Epithelial cell of esophagus (primary cell): ENCODE measurements at places on chromosomes 12 and 14.

GRCh38 chr12:59839514-59839913 lies 243.7 kb downstream of the SLC16A7 start:
- DNase-seq = peak; percentile 30

DNA sequence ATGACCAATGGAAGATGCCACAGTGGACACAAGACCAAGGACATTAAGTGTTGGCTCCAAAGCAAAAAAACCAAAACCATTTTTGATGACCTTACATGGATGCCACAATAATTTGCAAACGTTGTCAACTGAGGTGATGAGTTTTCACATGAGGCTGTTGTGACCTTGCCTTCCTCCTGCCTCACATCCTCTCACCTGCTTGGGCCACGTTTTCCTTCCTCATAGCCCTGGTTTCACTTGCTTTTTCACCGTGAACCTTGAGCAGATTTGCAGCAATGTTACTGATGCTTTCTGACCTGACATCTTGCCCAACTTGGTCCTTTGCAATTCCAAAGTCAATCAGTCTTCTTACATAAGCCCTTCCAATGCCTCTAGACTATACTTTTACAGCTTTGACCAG lies 3.7 kb downstream of the KRT6B start:
- DNase-seq = peak; percentile 32

DNA sequence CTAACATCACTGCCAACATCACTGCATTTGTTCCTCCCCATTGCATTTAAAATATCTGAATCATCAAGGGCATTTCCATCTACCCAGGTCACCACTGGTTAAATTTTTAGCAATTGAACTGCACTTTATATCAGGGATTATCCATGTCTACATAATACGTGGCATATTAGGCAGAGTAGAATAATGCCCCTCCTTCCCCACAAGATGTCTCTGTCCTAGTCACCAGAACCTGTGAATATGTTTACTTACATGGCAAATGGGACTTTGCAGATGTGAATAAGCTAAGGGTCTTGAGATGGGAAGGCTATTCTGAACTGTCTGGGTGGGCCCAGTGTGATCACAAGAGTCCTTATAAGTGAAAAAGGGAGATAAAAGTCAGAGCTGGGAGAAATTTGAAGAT lies 181.7 kb upstream of the ARID2 start:
- peak; percentile 9 for DNase-seq

GRCh38 chr12:52395761-52396434 lies 10.2 kb downstream of the KRT82 start:
- DNase-seq = peak; percentile 57

DNA sequence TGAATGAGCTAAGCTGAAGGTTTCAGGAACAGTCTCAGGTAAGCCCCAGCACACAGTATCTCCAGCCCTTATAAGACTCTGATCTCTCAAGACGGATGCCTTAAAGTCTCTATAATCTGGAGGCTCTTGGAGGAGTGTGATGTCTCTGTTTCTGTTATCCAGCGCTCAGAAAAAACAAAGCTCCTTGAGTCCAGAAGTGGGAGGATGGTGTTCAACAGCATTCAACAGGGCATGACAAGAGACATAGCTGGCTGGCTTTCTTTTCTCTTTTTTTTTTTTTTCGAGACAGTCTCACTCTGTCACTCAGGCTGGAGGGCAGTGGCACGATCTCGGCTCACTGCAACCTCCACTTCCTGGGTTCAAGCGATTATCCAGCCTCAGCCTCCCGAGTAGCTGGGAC lies 31.6 kb upstream of the TESC start:
- no peak for DNase-seq

DNA sequence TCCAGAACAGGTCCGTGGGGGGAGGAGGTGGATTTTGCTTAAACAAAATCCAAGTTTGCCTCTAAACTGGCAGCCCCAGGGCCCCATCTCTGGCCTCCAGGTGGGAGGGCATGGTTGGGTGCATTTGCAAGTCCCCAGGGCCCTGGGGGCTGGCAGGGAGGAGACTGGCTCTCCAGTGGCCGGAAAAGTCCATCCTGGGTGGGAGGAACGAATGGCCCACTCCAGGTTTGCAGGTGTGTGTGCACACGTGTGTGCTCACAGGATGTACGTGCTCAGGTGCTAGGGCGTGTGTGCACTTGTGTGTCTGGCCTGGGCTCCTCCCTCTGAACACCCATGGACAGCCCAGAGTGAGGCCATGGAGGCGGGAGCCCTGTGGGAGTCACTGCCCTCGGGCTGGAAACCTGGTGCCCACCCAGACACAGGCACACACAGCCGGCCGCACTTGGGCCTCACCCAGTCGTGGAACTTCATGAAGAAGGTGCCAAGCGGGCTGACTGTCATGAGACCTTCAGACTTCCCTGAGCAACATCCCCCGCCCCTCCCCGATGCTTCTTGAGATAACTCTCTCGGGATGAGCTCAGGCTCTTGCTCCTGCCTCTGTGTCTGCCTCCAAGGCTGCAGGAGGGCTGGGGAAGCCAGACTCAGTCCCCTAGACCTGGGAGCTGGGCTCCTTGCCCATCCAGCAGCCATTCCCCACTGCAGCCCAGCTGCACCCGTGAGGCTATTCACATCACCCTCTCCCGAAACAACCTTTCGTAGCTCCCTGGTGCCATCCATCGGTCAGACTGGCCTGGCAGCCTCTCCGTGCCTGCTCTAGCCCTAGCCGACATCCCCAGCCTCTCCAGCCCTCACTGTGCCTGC lies 9.4 kb downstream of the AHNAK2 start:
- DNase-seq = peak; percentile 93

- no peak for DNase-seq
These were observed 1.7 kb downstream of the M6PR start for GRCh38 chr12:8947737-8948136.

- no peak for DNase-seq
These were observed 10.8 kb downstream of the SDSL start for GRCh38 chr12:113432986-113433385.

DNA sequence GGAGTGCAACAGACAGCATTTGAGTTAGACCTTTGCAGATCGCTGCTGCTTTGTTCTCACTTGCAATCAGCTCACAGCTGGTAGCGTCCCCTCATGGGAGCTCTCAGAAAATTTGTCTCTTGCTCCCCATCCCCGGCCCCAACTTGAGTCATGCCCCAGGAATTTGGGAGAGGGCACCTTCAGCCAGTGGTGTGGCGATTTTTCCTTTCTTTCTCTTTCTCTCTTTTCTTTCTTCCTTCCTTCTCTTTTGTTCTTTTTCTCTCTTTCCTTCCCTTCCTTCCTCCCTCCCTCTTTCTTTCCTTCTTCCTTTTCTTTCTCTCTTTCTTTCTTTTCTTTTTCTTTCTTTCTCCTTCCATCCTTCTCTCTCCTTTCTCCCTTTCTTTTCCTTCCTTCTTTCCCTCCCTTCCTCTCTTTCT lies 34.2 kb upstream of the MAP1LC3B2 start:
- DNase-seq = peak; percentile 55

DNA sequence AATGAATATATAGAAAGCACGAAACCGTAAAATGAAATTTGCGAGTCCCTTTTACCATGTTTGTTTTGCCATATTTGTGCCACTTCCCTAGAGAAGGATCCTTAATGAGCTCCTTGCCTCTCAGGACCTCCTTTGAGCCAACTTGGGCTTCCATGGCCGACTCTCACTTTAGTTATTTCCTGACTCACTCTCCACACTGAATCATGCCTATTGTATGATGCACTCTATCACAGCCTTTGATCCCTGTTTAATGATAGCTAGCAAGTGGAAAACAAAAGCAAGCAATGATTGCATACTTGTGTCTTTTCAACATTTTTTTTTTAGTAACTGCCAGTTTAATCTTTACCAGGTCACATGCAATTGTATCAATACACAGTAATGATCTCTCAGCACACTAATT lies 153.2 kb downstream of the CCER1 start:
- peak; percentile 74 for DNase-seq

DNA sequence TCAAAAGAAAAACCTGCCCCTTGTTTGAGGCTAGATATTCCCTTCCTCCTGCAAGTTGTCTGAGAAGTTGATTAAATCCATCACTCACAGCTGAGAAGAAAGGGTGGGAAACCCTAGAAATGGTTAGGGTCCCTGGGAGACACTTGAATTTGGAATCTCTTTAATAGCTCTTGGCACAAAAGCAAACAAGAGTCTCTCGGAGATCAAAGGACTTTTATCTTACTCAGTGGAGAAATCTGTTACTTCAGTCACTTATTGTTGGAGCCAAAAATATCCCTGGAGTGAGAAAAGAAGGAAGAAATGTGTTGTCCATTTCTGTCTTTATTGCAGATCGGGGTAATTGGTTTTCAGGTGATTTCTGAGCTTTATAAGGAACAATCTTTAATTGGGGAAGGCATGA lies 47.0 kb downstream of the TMEM132C start:
- no peak for DNase-seq

DNA sequence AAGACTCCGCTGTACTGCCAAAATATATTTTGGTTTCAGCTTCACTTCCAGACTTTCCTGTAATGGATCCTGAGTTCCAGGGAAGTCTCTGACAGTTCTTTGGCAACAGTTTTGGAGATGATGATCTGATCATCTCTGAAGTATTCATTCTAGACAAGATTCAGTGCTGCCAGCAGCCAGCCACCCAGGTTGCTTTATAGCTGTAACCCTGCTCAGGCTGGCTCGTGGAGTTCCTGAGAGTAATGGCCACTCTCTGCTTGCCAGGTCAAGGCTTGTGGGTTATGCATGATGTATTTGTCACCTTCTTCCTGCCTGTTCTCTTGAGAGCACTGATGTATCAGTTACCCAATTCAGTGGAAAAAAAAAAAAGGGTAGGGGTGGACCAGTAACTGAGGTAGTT lies 124.3 kb downstream of the PPHLN1 start:
- DNase-seq = no peak

DNA sequence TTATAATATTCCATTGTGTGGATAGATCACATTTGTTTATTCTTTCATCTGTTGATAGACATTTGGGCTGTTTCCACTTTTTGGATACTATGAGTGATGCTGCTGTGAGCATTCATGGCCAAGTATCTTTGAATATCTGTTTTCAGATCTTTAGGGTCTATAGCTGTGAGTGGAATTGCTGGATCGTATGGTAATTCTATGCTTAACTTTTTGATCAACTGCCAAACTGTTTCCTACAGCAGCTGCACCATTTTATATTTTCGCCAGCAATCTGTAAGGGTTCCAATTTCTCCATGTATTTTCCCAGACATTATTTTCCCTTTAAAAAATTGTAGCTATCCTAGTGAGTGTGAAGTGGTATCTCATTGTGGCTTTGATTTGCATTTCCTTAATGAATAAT lies 238.1 kb downstream of the AACS start:
- DNase-seq = no peak

- no peak for DNase-seq
These were observed 1.9 kb downstream of the APEX1 start for GRCh38 chr14:20456971-20457370.

GRCh38 chr12:123148655-123149054 lies 2.2 kb downstream of the PITPNM2 start:
- DNase-seq = no peak

DNA sequence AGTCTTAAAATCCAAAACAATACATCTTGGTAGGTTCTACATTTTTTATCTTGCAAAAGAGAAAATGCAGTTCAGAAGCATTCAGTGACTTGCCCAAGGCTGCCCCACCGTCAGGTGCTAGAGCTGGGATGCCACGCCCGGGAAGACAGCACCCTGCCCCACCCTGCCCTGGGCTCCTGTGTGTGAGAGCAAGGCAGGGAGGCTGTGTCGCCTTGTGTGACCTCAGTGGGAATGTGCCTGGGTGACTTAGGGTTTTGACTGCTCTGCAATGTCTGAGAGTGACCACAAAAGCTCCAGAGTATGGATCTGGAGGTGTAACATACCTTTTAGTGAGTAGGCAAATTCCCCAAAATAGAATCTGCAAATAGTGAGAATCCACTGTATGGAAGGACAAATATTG lies 60.0 kb downstream of the AACS start:
- peak; percentile 38 for DNase-seq

DNA sequence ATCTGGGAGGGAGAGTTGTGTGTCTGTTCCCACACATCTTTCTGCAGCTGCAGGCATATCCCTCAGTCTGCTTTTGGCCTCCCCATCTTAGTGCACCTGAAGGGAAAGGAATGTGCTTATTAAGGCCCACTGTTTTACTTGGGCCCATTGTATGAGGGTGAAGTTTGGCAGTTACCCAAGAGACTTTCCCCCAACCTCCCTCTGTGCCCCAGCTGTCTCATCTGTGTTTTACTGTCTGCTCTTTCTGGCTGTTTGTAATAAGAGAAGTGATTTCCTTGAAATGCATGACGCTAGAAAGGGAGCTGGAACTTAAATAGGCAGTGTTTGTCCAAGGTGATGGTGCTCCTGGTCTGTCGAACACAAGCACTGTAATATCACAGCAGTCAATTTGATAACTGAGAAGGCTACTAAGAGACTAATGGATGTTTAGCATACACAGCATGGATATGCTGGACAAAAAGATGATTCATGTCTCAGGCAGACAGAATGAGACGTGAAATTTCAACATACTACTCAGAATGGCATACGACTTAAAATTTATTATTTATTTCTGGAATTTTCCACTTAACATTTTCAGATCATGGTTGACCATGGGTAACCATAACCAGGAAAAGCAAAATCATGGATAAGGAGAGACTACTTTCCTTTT lies 43.6 kb downstream of the FSCB start:
- peak; percentile 3 for DNase-seq

DNA sequence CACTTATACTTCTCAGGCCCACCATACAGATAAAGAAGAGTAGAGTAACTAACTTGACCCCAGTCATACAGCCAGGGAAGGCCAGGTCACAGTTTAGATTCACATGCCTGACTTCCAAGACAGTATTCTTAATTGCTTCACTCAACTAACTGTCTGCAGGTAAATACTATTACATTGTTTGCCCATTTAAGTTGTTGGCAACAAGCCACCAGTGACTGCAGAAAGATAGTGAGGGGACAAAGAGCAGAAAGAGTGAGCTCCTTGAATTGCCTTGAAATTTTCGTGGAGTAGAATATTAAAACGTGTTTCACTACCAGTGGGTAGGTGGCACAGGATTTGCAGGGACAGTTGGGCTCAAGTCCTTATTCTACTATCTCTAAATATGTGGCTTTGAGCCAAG lies 146.3 kb upstream of the RMST start:
- no peak for DNase-seq

- no peak for DNase-seq
These were observed 316.6 kb downstream of the GLT1D1 start for GRCh38 chr12:129169928-129170327.

DNA sequence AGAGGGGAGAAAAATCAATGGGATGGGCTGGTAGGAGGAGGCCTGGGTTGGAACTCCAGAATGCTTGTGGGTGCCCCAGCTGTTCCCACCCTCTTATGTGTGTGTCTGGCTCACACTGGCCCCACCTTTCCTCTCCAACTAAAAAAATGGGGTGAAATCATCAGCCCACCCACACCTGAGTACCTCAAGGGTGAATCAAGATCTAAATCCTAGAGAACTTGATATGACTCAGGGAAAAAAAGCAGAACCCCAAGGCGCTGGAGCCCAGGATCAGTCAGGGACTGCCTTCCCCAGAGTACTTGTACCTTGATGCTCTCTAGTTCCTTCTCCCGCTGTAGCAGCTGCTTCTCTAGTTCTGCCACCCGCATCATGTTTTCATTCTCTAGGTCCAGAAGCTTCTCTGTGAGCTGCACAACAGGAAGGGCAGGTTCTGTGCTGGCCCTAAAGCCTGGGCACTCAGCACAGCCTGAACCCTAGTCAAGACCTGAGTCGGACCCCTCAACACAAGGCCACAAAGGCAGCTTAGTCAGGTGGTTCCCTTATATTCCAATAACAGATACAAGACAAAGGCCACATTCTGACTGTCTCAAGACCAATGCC lies 29.7 kb downstream of the PRPF40B start:
- DNase-seq = peak; percentile 55
